CD4-positive, alpha-beta T cell treated with Interleukin-15 for 4 hours (primary cell): ENCODE measurements at places on chromosomes 6 and 20.

GRCh38 chr6:149062653-149063348 lies 254.7 kb upstream of the TAB2 start:
- DNase-seq = no peak

DNA sequence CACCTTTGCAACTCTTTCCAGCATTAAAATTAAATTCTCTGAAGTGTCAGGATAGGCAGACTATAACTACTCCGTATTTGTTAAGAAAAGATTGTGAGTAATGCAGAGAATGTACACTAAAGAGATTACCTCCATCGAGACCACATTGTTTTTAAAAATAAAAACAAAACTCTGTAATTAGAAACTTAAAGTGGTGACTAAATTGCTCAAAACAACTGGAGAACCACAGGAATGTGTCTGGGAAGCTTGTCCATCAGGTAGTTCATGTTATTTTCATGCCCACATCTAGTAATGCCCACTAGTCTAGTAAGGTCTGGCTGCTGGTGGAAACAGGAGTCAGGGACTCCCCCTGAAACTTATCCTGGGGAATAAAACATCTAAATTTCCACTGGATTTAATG lies 103.0 kb upstream of the FOXQ1 start:
- no peak for DNase-seq

DNA sequence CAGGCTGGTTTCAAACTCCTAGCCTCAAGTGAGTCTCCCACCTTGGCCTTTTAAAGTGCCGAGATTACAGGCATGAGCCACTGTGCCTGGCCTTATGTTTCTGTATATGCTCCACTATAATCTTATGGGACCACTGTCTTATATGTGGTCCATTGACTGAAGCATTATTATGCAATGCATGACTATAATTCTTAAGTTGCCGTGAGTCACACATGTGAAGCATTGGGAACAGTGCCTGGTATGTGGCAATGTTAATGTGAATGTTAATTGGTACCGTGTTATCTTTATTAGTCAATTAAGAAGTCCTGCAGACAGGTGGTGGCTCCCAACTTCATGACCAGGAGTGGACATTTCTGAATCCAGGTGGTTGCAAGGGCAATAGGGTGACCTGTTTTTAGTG lies 14.7 kb upstream of the ASXL1 start:
- DNase-seq = no peak

DNA sequence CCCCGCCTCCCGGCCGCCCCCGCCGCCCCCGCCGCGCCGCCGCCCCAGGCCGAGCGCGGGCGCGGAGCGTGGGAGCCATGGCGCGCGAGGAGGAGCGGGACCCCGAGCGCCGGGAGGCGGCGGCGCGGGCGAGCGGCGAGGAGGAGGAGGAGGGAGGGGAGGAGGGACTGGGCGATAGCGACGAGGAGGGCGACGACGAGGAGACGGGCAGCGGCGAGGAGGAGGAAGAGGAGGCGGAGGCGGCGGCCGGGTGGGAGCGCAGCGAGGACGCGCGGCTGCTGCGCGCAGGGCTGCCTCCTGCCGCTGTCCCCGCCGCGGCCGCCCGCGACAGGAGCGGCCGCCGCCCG lies at the start of gene SLC24A3:
Gene SLC24A3 (plus strand): TSS at position 174 of the 347 bp plus-strand sequence.
- DNase-seq = no peak

DNA sequence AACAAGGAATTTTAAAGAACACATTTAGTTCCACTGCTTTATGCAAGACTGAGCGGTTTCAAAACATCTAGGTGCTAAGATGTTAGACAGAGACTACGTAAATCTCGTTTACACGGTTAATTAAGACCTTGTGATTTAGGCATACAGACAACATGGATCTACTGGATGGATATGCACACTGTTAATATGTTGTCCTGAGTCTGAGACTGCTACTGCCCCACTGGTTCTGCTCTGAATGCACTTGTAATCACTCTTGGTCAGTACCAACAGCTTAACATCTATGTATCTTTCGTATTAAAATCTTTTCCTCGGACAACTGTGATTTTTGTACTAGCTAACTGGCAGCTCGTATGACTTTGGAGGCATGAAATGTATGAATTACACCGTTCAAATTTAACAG lies 3.1 kb downstream of the MAN1A1 start:
- no peak for DNase-seq

DNA sequence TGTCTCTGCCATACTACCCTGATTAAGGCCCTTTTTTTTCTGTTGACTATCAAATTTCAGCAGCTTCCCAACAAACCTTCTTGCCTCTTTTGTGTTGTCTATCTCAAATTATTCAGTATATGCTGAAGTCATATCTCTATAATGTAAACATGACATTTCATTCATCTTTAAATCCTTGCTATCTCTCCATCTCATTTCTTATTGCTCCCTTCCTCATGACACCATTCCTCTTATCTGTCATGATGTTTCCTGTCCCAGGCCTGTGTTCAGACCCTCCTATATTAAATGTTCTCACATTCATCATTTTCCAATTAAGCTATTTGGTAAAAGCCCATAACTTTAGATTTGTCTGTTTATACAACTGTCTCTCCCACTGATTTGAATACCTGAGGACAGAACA lies 482.6 kb downstream of the EPM2A start:
- no peak for DNase-seq

DNA sequence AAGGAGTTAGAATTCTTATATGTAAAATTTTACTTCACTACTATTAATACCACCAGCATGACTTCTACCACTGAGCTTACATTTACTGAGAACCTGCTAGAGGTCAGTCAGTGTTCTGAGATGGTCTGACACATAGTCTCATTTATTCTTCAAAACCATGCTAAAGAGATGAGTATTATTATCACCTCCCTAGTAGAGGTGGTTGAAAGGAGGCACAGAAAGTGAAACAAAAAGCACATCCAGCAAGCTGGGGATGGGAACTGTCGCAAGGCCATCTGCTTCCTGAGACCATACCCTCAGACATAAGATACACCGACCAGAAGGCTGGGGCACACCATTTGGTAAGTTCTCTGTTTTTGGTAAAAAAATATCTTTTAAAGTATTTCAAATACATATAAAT lies 137.7 kb downstream of the INSM1 start:
- no peak for DNase-seq

GRCh38 chr6:42251911-42252637 lies 34.4 kb upstream of the MRPS10 start:
- no peak for DNase-seq

GRCh38 chr20:1478566-1478965 lies 11.9 kb upstream of the NSFL1C start:
- DNase-seq = no peak

DNA sequence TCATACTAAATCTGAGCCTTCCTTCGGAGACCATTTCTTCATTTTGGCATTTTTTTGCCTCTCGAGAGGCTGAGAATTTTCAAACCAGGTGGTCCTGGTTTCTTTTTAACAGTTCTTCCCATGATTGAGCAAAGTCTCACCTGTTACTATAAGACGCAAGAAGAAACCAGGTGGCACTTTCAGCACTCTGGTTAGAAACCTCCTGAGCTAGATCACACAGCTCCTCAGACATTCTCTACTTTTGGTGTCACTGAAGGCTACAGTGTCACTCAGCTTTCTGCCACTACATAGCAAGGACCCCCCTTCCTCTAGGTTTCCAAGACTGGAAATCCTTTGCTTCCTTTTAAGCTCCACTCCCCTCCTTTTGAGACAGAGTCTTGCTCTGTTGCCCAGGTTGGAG lies 7.3 kb downstream of the IFNGR1 start:
- no peak for DNase-seq

- no peak for DNase-seq
These were observed 875.3 kb downstream of the EYS start for GRCh38 chr6:64831680-64832079.

DNA sequence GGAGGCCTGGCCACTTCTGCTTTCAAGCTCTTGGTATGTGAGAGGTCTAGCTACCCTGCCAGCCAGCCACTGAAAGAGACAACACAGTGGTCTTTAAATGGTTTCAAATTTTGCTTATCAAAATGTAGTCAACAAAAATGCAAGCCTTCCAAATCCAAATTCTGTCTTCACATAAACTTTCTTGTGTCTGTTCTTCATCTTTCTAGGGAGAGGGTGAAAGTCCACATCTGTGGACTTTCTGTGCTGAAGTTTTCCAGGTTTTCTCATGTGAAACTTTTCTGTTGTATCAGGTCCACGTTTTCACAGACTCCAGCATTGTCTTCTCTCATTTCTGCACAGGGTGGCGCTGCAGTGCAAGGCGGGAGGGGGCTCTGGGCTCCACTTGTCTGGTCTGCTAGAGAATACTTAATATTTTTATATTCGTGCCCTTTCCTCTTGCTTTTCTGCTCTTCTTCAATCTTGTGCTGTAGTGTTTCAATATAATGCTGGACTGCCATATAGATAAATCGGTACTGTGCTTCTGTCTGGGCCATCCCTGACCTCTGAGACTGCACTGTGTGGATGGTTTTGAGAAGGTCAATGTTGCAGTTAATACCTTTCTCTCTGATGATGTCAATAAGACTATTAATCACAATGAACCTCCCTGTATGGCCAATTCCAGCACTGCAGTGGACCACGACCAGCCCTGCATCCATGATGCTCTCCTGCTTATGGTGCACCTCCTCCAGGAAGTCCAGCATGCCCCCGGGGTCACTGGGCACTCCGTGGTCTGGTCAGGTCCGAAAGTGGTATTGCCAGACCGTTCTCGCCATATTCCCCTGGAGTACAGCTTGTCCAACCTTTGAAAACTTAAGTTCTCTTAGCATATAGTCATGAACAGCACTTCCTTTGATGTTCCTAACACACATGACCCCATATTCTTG lies 161.6 kb upstream of the TNFAIP3 start:
- peak; percentile 78 for DNase-seq

GRCh38 chr20:41064377-41064776 lies 35.8 kb downstream of the TOP1 start:
- DNase-seq = no peak

DNA sequence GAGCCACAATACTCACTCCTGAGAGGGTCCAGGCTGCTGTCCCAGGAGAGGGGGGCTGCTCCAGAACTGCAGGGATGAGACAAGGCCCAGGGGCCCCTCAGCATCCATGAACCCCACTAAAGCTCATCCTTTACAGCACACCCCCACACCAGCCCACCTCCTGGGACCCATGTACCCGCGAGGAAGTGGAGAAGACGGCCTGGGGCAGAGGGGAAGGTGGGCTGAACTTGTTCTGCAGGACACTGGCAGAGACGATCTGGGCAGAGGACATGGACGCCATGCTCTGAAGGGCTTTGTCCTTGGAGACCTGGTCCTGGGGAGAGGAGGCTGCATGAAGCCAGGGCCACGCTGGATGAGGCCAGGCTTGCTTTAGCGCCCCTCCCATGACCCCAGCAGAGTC lies 10.1 kb downstream of the RPL10A start:
- DNase-seq = no peak

GRCh38 chr20:37598100-37598543 lies 70.4 kb upstream of the BLCAP start:
- no peak for DNase-seq

GRCh38 chr6:53466257-53466656 lies 78.6 kb downstream of the GCLC start:
- DNase-seq = no peak

- DNase-seq = no peak
These were observed at the start of gene CCM2L for GRCh38 chr20:32010101-32010500. TSS of gene CCM2L (plus strand) at chr20:32010438. CDS start at chr20:32010455, 17 bp downstream.

GRCh38 chr20:37615340-37616109 lies 78.3 kb upstream of the CTNNBL1 start:
- DNase-seq = peak; percentile 43

- DNase-seq = no peak
These were observed 157.0 kb downstream of the PLCB4 start for GRCh38 chr20:9225879-9226278.

DNA sequence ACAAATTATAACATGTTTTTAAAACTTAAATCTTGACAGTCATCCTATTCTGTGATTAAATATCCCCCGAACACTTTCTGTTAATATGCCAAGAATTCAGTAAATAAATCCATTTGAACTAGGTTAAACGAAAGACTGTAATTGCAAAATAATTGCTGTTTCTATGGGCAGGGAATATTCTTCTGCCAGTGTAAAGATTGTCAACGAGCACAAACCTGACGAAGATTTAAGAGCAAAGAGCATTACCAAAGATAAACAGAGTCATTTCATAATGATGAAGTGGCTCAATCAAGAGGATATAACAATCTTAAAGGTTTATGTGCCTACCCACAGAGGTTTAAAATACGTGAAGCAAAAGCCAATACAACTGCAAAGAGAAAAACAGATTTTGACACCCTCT lies 76.3 kb upstream of the ADGRG6 start:
- no peak for DNase-seq

GRCh38 chr6:39777661-39778060 lies 14.5 kb upstream of the DAAM2 start:
- DNase-seq = no peak

- DNase-seq = no peak
These were observed 275.0 kb upstream of the BMP2 start for GRCh38 chr20:6492271-6493055.

DNA sequence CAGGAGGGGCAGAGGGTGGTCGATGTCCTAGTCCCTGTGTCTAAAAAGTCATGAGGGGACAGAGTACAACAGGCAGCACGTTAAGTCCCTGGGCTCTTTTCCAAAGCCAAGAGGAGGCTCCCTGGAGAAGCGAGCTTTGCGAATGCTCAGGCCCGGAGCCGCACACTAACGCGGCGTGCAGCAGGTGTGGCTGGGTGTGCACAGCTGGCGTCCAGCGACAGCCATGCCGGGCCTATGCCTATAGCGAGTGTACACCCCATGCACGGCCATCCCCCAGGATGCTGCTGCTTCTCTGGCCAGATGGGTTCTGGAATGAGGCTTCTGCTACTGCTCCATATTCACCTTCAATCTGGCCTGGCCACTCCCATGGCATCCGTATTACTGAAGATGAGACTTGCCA lies 131.3 kb downstream of the PRND start:
- no peak for DNase-seq

DNA sequence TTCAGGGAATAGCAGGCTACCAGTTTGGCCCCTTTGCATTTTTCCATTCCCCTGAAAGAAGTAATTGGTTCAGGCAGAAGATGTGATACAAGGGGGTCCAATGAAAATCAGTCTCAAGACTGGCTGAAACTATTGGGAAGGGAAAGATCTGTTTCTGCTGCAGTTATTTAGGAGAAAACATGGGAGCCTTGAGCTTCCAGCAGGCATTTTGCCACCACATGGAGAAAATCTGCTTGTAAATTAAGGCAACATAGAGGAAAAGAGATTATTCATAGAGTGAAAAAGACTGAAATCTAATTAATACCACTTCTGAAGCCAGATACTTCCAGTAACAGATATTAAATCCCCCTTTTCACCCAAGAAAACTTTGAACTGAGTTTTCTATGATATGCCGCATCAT lies 44.2 kb upstream of the SNAP25 start:
- DNase-seq = no peak

GRCh38 chr20:22312744-22313346 lies 271.5 kb downstream of the FOXA2 start:
- DNase-seq = no peak

- DNase-seq = no peak
These were observed 434.7 kb downstream of the PRKN start for GRCh38 chr6:162292915-162293314.

- no peak for DNase-seq
These were observed 390.6 kb upstream of the PLCB4 start for GRCh38 chr20:8678098-8678776.
